ENCODE measurements at places on chromosomes 12 and 14.

DNA sequence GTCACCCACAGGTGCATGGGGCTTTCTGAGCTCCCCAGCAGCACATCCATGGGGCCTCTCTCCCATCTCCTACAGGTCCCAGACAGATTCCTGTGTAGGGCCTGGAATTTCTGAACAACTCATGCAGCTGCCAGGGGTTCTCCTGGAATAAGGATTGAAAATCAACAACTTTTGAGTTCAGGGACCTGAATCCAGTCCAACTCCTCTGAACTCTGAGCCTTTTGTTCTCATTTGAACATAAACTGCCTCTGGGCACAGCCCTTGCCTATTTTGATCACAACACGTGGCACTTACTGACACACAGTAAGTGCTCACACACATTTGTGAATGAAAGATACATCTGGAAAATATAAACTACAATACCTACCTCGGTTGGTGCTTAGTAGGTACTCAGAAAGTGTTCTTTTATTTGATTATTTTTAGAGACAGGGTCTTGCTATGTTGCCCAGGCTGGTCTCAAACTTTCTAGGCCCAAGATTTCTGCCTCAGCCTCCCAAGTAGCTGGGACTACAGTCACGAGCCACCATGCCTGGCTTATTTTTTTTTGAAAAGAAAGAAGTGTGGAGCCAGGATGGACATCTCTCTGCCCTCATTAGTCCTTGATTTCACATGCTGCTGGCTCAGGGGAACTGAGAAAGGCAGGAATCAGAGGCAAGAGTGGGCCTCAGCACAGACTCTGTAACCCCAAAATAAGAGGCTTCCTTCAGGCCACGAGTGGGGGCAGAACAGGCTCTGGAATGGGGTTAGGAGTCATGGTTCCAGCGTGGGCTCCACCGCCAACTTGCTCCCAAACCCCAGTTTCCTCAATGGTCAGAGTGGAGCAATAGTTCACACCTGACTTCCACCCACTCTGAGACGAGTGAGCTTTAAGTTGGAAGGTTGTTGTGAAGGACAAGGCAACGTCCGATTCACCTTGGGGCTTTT lies 27.0 kb downstream of the SYNE3 start:
- no peak for DNase-seq

DNA sequence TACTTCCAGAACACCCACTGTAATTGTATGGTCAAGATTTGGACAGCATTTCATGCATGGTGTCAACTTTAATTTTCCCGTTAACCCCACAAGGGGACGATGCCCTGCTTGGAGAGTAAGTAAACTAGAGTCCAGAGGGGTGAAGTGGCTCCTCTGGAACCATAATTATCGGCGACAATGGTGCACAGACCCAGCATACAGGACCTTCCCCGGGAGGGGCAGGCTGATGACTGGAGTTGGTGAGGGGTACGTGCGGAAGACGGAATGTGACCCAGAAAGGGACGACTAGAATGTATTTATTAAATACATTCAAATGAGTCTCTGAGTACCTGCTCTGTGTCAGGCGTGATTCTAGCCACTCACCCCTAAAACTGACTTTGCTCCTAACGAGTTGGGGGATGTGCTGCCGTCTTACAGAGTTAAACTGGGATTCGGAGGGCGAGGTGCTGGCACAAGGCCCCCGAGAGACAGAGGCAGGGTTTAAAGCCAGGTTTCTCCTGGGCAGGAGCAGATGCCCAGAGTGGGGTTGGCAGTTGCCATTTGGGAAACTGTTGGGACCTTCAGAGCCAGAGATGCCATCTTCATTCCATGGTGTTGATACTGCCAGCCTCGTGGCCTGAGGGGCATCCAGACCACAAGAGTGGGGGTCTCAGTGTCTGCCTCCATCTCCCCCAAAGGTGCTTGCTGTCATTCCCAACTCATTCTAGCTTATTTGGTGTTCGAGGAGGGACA lies 10.9 kb downstream of the RTL1 start:
- DNase-seq = no peak

DNA sequence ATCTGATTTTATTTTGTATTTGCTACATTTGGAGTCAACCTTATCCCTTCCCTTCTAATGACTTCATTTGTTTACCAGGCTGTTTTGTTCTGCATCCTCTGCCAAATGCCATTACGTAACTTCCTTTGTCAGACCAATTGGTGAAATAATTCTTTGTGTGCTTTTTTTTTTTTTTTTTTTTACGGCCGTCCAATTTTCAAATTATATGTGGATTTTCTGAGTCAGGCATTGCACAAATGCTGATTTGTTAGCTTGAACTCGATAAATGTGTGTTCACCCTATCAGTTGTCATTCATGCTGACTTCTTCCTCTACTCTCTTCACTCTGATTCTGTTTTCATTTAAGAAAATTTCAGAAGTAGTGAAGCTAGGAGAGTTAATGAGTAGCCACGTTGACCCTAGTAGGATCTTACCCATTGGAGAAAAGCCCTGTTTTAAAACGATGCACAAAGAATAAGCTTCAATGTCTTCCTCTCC lies 386.2 kb downstream of the DIO2 start:
- peak; percentile 12 for DNase-seq

DNA sequence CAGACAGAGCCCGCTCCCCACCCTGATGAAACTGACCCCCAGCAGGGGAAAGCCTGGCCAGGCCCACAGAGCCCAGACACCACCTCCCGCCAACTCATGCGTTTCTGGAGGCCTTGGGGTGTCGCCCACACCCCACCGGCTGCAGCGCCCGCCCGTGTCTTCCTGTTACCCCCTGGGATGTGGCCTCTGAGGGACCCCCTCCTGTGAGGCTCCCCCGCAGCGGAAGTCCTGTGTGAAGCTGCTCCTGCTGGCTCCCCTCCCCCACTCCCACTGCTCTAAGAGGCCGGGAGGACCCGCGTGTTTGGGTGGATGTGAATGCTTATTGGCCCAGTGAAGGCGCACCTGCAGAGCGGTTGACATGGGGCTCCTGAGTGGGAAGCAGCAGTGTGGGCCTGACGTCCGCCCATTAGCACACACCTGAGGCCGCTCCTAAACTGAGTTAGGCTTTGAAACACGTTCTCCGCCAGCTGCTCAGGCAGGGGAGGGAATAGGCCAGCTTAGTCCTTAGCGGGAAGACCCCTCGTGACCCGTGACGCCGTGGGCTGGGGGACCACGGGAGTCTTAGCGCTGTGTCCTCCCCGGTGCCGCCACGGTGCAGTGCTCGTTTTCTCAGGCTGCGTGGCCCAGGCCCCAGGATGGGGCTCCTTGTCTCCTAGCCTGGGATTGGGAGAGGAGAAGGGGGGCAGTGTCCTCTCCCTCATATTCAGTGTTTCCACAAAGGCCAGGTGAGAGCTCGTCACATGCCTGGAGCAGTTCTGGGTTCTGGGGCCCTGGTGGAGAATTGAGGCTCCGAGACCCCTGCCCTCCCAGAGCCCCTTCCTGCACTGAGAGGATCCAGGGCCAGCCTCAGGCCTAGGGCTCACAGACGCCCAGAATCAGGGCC lies 323.4 kb upstream of the SFSWAP start:
- no peak for DNase-seq

DNA sequence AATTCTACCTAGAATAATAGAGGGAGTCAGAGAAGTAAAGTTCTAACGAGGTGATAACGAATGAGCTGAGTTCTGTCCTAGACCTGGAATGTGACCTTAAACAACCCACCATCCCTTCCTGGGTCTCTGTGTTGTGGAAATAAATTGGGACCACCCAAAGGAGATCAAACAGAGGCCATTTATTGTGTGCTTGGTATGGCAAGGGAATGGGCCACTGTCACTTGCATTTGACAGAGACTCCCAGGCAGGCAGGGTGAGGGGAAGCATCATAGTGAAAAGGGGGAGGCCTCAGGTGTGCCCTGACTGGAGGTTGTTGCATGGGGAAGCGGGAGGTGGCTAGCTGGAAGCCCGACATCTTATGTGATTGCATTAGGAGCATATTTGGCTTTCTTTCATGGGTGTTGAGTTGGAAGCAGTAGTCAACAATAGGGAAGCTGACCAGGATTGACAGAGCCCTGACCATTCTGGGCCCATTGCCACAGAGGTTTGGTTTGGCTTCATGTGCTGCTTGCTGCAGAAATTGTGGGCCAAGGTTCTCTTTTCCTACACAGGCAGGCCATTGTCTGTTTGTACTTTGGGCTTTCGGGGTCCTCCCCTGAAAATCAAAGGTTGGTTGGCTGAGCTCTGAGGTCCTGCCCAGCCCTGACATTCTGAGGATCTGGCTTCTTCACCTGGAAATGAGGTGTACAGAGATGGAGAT lies 17.6 kb upstream of the FAM181A start:
- DNase-seq = no peak

DNA sequence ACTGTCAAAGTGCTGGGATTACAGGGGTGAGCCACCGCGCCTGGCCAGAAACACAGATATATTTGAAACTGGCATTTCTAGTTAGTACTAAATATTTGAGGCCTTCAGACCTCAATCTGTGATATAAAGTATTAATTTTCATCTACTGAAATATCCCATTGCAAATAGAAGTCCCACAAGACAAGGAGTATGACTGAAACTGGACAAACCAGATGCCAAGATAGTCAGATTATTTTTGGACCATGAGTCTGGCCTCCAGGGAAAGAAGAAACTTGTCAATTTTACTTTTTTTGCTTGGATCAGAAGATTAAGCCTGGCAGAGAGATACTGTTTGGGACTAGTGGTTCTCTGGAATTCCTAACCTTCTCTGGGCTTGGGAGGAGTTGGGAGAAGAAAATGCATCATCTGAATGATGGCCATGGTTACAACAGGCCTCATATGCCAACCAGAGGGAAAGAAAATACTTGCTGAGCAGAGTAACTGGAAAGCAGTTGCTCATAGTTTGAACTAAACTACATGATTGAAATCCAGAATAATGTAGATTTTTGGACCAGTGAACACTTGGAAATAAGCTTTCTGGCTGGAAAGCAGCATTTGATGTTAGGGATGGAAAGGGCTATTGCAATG lies 2.9 kb upstream of the SMOC1 start:
- DNase-seq = no peak

DNA sequence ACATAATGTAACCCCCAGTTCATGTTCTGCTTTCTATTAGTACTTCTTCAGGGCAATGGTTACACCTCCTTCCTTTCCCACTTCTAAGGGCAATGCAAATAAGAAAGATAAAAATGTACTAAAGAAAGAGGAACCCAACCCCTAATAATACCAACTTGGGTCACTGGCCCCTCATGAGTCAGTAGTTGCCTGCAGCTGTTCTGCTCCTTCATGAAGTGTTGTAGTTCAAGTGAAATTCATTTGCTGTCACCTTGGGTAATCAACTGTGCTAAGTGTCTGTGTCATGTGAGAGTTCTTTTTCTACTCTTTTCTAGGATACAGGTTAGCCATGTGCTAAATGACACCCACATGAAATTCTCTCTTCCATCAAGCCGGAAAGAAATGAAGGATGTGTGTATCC lies 91.8 kb downstream of the PLXNC1 start:
- no peak for DNase-seq

Data from amygdala (tissue), 56 donors.